ENCODE measurements at places on chromosomes 4 and X.

DNA sequence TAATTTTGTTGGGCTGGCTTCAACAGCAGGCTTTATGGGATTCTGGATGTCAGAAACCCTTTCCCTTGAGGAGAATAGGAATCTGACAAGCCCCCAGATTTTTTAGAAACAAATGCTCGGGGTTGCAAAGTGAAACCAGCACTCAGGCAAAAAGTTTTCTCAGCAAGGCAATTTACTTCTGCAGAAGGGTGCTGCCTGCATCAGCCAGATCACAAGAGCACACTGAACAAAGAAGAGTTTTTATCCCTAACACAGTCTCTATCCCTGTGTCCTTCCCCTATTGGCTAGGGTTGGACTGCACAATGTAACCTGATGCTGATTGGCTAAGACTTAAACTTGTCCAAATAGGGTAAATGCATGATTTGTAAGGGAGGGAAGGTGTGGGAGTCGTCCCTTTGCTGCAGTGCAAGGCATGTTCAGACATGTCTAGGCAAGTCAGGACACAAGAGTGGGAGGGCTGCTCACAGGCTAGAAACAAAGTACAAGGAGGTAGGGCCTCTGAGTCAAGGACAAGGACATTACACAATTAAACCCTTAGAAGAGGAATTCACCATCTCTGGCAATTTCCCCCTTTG is 175.8 kb downstream of the CCNG2 start:
- DNase-seq: no peak

DNA sequence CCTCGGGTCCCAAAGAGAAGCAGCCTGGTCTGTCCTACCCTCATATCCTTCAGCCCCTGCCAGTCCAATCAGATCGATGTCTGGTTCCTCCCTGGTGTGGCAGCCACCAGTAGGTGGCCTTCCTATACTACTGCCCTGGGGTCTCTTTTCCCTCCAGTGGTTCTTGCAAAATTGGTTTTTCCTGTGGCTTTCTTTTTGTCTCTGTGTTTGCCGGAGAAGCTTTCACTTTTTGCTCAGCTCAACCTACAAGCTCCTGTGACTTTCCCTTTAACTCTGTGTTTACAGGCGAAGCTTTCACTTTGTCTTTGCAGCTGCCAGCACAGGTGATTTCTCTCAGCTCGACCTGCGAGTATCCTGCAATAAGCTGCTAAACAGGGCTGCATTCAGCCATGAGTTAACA is 46.8 kb downstream of the UGT2A3 start:
- no peak for DNase-seq

DNA sequence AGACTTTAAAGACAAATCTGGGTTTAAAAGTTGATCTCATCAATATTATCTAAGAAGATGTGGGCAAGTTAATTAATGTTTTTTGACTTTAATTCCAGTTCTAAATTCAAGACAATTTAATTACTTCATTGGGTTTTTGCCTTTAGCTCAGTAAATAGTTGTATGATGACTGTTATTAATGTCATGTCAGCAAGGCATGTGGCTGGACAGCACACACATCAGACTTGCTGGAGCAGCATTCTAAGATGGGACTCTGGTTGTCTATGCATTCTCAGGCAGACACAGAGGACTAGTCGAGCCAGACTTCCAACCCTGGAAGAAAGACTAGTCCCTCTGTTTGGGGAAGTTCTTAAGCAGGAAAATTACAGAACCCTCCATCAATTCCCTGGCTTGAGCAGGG is 180.7 kb upstream of the GK2 start:
- DNase-seq: no peak

DNA sequence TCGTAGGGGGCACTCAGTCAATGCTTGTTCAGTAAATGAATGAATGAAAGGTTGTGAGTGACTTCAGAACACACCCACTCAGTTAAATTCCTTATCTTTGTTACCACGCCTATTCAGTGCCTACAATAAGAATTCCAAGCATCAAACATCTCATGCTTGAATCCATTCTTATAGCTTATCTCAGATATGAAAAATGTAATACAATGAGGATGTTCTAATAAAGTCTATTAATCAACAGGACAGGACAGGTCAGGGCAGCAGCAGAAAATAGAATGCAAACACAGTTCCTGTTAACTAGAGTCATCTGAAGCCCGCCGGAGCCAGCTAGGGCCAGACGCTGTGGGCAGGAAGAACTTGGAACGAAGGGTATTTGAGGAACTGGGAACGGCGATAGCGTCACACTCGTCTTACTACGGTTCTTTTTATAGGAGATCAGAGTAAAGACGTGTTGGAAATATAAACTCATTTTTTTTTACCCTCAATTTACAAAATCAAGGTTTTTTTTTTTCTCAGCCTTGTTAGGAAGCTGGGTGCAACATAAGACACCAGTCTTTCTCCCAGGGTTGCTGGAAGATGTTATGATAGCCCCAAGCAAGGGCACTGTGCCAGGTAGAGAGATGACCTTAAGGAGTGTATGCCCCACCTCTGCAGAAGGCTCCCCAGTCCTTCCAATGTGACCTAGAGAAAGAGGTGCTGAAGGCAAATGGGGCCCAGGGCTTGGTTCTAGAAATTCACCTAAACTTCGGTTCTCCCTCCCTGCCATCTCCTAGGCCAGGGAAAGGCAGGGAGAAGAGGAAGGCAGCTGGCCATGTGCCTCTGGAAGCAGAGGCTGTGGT is 48.3 kb downstream of the SEL1L3 start:
- DNase-seq: peak; percentile 7

- DNase-seq: no peak
Measured at GRCh38 chr4:88244816-88245579, 39.4 kb downstream of the PPM1K start.

DNA sequence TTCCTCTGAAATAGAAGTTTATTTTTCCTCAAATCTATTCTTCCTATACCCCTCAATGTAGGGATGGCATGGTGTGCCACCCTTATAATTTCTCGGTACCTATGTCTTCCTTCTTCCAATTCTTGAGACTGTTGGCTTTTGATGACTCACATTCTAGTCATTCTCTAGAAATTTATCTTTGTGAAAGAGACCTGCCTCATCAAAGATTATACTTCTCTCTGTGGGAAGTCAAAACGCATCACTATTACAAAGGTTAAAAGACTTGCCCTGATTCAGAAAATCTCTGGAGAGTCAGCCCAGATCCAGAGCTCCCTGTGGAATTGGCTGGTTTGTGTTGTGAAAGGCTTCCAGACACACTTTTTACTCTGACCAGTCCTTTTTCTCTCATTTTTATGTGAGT is 65.9 kb upstream of the FSTL5 start:
- no peak for DNase-seq

DNA sequence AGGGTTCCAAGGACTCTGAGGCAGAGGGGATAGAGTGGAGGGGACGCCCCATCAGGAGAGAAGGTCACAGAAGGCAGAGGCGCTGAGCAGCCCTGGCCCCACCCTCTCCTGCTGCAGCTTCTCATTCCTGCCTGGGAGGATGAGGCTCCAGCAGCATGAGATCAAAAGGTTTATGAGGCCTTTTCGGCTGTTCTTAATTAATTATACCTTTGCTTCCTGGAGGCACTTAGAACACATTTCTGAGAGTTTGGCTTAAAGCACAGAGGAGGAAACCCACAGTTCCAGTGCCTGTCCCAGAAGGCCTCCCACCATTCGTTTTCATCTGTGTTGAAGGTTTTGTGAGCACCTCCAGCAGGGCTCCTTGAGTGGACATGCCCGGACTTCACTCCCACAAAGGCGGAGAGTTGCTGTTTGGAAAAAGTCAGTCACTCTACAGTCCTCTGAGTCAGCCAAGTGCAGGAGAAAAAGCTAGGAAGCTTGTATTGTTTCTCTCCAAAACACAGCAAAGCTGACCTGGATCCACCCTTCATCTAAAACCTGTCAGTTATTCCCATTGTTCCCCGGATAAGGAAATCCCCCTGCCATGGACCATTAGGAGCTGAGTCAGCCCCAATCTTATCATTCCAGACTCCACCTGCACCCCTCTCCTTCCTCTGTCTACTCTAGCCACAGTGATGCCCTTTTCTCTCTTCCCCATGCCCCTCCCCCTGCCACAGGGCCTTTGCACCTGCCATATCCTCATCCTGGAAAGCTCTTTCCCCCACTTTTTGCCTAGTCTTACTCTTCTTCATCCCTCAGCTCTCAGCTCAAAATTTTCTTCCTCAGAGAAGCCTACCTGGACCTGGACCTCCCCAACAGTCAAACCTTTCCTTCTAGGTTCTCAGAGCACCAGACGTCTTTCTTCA is 276.8 kb downstream of the FBXW7 start:
- DNase-seq: no peak

- DNase-seq: no peak
Measured at GRCh38 chr4:113880240-113881028, 99.0 kb downstream of the ARSJ start.

- DNase-seq: no peak
Measured at GRCh38 chr4:145234091-145234706, 53.8 kb upstream of the OTUD4 start.

GRCh38 chrX:32395878-32396277 is 815.5 kb downstream of the DMD start:
- no peak for DNase-seq

GRCh38 chrX:39309721-39310152 is 508.5 kb downstream of the MID1IP1 start:
- DNase-seq: no peak

DNA sequence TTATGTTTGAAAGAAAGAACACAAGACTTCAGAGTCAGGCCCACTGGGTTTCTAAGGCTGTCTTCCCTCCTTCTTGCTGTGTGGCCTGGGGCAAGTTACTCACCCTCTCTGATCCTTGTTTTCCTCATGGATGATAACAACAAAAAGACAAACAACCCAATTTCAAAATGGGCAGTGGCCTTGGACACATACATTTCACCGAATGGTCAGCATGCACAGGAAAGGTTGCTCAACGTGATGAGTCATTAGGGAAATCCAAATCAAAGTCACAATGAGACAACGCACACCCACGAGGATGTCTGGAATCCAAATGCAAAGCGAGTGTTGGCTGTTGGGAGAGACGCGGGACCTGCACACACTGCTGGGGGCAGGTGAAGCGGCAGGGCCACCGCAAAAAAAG is 50.8 kb upstream of the PPP2R2C start:
- no peak for DNase-seq

DNA sequence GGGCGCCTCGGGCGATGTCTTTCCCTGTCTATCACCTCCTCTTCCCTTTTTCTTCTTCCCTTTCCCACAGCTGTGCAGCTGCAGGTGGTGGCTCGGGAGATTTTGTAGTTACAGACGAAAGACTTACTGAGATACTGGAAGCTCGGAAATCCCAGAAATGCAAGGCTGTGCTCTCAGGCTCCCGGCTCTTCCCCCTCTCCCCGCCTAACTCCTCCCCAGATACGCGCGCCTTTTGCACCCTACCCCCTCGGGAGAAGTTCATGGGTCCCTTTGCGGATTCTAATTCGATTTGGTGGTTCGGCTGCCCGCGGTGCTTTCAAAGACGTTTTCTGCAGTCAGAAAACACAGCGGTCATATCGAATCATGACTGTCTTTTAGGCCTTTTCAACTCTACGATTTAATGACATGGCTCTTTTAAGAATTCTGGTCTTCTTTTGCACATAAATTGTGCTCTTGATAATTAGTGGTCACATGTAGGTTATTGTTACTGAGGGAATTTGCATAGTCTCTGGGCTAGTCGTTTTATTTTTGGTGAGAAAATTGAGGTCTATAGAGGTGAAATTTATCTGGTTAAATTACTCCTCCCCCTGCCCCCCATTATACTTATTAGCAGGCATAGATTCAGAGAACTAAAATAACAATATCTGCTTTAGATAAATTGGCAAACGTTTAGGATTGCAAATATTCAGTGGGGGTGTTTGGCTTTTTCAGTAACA is 1.6 kb downstream of the SEPTIN11 start:
- DNase-seq: no peak

DNA sequence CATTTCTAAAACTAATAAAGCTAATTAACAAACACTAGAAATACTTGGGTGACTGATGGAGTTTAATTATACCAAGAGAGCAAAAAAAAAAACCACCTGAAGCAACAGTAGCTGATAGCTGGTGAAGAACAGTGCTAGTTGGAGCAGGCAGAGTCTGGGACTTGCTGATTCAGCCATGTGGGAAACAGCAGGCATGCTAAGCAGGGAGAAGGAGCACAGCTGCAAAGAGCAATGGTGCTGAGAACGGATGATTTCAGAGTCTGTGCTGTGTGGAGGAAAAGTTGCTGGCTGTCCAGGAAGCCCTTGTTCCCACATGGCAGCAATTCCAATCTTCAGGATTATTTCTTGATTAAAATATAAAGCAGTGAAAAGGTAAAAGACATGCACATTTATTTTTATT is 68.8 kb downstream of the NPY1R start:
- DNase-seq: no peak

DNA sequence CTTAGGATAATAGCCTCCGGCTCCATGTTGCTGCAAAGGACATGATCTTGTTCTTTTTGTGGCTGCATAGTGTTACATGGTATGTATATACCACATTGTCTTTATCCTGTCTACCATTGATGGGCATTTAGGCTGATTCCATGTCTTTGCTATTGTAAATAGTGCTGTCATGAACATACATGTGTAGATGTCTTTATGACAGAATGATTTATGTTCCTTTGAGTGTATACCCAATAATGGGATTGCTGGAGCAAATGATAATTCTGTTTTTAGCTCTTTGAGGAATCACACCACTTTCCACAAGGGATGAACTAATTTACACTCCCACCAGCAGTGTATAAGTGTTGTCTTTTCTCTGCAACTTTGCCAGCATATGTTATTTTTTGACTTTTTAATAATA is 4.6 kb downstream of the RAB33B start:
- no peak for DNase-seq

DNA sequence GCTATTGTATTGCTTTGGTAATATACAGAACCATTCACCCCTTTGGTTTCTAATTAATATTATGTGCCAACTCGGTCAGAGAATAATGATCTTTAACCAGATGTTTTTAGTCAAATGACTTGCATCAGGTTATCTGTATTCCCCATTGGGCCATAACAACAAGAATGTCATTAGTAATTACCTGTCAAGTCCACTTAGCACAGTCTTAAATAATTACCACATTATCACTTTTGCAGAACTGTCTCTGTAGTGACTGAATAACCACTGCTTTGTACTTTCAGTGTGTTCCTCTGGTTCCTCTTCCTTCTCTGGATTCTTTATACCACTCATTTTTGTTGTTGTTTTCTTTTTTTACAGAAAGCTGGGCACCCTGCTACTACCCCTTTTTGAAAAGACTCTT is 257.7 kb upstream of the SPOCK3 start:
- no peak for DNase-seq

- no peak for DNase-seq
Measured at GRCh38 chr4:181146051-181146450, 1097.2 kb upstream of the TENM3 start.

DNA sequence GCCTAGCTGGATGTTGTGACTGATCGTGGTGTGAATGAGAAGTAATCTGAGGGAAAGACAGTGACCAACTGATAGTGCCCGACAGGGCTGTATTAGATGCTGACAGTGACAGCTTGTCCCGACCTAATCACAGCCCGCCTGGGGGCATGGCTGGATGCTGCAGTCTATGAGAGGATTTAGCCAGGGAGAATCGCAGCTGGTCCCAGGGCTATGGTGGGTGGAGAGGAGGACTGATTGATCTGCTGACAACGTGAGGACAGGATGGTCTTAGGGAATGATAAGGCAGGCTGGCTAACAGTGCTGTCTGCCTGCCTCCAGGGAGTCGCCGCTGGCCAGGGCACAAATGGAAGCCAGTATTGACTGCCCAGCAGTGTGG is 621 bp upstream of the SUV39H1 start:
- no peak for DNase-seq

All from amygdala (tissue), 56 donors.